Effector CD4-positive, alpha-beta T cell (primary cell): ENCODE measurements at places on chromosomes 5 and 9.

DNA sequence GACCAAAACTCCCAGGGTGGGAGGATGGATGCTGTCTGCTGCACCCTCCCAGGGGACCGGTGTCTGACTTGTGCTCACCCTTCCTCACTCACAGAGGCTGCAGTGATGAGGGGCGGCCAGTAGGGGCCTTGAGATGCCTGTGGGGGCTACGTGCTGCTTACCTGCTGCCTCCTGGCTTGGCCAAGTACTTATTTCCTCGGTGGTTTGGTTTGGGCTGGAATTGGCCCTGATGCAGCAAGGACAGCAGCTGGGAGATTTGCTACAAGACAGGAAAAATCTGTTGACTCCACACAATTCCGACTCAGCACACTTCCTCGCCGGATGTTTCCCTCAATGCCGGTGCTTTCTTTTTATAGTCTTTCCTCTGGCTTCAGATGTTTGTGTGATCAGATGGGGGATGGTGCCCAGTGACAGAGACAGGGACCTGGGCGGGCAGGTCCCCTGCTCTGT lies 6.6 kb downstream of the PCDH12 start:
- DNase-seq: no peak

DNA sequence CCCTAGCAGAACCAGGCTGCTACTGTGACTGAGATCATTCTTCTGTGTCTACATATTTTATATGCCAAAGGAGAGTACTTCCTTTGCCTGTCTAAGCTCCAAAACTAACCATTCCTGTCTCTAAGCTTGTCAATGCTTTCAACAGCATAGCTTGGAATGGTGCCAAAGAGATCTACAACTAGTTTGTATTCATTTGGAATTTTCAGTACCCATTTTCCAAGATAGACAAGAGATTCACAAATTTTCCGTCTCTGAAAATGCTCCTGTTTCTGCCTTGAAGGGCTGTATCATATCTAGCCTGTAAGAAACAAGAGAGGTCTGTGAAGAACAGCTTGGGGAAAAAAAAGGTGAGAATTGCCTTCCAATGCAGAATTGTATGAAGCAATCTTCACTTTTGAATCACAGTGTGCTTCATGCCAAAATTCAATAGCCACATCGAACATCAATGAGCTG lies 334.4 kb upstream of the ACTBL2 start:
- DNase-seq: no peak

DNA sequence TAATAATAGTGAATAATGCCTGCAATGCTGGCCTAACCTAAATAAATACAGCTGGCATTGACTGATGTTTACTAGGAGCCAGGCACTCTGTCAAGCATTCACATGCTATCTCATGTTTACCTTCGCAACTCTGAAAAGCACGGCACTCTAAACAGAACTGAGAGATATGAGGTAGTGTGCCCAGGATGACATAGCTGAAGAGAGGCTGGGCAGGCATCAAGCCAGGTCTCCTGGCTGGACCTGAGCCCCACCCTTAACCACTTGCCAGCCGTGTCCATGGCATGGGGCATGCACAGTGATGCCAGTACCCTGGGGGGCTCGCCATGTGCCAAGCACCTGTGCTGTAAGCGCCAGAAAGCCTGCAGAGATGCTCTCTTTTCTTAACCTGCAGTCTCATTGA lies 119.4 kb upstream of the MVB12B start:
- no peak for DNase-seq

GRCh38 chr9:116394070-116394469 lies 240.5 kb downstream of the PAPPA start:
- no peak for DNase-seq

GRCh38 chr5:79122973-79123372 lies 11.4 kb downstream of the BHMT start:
- DNase-seq: no peak

GRCh38 chr5:90949469-90950358 lies 391.1 kb downstream of the ADGRV1 start:
- no peak for DNase-seq
